RCC 7860 (cell line): ENCODE measurements at places on chromosomes 6 and 20.

DNA sequence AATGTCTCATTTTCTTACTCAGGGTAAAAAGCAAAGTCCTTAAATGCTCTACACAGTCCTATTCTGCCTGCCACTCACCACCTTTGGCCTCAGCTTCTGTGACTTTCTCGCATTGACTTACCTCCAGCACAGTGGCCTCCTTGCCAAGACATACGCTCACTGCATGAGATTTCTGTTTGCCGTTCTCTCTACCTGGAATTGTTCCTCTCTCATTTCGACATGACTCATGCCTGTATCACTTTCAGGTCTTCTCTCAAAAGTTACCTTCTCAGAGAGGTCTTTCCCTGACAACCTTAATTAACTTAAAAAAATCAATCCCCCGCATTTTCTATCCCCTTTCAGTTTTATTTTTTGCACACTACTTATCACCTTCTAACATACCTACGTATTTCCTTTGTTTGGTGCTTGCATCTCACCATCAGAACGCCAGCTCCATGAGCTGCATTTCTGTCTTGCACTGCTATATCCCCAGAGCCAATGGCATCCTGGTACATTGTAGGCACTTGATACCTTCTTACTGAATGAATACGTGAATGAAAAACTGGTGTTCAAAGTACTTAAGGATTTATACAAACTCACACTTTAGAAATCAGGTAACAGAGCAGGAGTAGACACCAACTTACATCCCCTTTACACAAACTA, 24.5 kb downstream of the TENT5A start:
- DNase-seq, result no peak

DNA sequence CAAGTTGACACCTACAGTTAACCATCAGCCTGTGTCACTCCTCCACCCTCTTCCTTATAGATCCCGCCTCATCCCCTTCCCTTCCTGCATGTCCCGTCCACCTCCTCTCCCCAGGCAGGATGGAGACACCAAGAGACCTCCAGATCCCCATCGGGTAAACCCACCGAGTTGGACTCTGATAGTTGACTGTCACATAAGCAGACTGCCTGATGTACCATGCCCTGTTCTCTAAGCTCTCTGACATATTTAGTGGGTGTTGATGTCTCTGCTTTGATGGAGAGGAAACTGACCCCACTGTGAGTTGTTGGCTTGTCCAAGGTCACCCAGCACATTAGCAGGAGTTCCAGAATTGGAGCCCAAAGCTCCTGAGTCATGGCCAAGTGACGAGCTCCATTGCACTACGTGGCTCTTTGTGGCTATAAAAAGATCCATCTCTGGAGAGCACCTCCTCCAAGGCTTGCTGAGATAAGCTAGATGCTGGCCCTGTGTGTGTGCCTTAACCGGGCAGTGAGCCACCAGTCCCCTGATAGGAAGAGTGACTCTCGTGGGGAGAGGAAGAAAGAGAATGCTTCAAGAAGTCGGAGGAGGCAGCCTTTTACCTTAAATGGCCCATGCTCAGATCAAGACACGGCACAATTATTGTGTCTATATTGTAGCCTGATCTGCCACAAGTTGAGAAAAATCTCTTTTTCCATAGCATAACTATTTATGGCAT, 236.0 kb upstream of the ECI2 start:
- DNase-seq, result peak; percentile 89

DNA sequence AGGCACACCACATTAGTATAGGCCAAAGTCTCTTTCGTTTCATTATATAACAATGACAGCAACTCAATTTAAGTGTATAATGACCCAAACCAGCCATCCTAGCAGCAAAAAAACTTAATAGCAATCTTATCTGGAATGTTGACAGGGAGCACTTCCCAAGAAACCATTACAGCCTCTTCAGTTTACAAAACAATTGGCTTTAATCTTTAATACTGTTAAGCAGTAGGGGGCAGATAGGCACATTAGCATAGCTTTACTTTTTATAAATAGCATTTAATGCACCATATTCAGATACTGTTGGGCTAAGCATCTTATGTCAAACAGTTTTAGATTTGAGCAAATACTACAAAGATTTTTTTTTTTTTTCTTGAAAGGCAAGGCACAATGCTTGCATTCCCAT, 193.3 kb upstream of the MAP3K7 start:
- DNase-seq, result no peak

GRCh38 chr6:41071501-41071922, 644 bp downstream of the OARD1 start:
- DNase-seq, result no peak

DNA sequence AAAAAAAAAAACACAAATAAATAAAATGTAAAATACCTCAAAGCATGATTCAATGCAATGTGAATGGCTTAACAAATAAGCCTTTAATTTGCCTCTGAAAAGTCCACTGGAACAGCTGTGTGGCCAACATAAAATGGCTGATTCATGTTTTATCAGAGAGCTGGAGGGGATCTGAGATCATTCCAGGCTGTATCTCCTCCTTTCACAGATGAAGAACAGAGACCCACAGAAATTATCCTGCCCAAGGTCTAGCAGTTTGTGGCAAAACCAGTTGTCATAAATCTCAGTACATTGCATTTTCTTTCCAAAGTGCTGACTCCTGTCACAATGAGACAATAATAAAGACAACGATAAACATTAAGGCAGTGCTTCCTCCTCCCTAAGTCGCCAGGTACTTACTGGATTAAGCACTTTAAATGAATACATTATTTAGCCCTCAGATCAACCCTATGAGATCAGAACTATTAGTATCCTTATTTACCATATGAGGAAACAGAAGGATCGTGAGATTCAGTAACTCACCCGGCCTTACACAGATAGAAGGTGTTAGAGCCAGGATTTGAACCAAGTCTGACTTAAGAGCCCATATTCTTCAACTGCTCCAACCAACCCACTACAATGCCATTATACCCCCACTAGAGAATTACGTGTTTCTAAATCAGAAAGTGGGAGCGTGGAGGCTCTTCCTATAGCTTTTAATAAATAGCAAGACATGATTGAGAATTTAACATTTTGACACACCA, 118.3 kb downstream of the KIF13A start:
- peak; percentile 49 for DNase-seq

DNA sequence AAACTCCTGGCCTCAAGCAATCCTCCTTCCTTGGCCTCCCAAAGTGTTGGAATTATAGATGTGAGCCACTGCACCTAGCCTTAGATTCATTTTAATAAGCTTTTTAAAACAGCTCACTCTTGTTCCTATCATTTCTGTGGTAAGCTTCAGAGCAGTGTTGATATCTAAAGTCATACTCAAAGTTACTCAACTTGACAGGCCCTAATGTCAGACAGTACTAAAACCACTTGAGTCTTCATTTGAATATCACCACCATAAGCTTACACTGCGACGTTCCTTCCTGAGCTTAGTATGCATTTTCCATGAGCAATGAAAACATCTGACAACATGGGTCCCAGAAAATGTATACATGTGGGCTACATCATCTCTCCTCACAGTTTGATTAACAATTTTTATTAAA, 6.0 kb downstream of the FUCA2 start:
- DNase-seq, result no peak
